Pulmonary artery endothelial cell (primary cell): ENCODE measurements at places on chromosomes 12 and 14. TPM values are rescaled to one million over a fixed set of nuclear protein-coding genes. Genes with fewer than 3 reads are reported as not detected.

NPAS3 gene
- total RNA-seq = 0.07 TPM in 1 of 2 replicates, not detected in the other

SLC35F4 gene
- not detected in 2 replicates for total RNA-seq

- DNase-seq = no peak
Measured at GRCh38 chr12:109589691-109590245, 16.2 kb downstream of the MVK start.

GRCh38 chr14:29925101-29925722 lies 2.4 kb downstream of the PRKD1 start:
- DNase-seq = no peak

DNA sequence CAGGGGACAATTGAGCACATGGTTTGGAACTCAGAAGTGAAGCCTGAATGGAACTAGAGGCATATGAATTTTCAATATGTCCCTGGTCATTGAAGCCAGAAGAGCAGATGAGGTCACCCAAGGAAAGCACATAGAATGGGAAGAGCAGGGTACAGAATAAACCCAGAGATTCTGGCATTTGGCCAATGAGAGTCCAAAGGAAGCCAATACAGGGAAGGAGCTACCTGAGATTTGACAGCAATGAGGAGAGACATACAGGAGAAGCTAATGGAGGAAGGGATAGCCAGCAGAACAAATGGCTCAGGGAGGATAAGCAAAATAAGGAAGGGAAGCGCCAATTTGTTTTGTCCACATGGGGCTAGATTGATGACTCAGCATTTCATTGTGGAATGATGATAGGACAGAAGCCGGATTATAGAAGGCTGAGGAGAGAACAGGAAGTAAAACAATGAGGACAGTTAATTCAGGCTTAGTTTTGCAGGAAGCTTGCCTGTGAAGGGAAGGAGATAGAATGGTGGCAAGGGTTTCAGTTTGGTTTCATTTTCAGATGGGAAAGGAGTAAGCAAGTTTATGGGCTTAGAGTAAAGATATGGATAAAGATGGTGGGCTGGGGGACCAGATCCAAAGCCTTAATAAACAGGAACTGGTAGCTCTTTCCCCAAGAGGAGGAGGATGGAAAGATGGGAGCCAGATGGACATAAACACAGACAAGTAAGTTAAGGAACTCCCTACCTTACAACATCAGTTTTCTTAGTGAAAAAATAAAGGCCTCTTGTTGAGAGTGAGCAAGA lies 3.2 kb upstream of the SPTSSA start:
- no peak for DNase-seq

LPAR5 gene
- total RNA-seq = 0.04 and 0.07 TPM in 2 replicates

GRCh38 chr14:87916886-87917275 lies 76.1 kb downstream of the GALC start:
- DNase-seq = no peak

DNA sequence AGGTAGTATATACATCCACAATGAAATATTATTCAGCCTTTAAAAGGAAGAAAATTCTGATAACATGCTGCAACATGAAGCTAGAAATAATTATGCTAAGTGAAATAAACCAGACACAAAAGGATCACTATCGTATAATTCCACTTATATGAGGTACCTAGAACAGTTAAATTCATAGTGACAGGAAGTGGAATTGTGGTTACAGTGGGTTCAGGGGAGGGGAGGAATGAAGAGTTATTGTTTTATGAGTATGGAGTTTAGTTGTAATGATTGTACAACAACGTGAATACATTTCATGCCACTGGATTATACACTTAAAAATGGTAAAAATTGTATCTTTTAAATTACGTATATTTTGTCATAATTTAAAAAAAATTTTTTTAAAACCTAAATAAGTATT lies 21.0 kb downstream of the EEA1 start:
- DNase-seq = no peak

DNA sequence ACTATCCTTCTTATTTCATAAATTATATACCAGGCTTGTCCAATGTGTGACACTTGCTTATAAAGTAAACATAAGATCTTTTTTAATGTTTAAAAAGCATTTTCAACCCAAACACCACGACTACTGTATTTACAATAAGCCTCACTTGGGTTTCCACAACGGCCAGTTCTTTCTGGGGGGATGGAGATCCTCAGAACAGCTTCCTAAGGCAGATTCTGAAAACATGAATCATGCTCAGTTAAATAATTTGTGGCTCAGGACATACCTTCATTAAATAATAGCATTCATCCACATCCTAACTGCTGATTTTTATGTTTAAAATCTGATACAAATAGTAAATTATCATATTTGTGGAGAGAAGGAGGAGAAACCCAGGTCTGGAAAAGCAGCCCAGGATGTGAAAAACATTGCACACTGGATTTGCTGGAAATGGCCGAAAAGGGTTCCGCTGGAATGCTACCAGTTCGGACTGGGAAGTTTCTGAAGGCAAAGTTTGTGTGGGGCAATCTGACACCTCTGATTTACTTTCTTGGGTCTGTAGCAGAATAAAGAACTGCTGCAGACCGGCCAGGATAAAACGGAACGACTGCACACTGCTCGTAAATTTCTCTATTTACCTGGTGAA lies 597 bp downstream of the GLT8D2 start:
- DNase-seq = no peak

DNA sequence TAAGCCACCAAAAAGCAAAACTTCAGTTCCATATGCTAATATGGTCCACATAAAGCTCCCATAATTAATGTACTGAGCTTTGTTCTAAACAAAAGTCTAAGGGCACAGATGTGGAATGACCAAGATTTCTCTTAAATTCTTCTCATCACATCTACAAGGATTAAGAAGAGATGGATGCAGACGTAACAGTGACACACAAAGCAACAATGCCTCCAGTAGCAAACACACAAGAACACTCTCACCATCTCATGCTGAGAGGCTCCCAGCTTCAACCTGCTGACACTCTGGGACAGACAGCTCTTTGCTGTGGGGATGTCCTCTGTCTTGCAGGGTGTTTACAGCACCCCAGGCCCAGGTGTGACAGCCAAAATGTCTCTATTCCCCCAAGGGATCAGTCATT lies 48.2 kb downstream of the SETD3 start:
- no peak for DNase-seq

DNA sequence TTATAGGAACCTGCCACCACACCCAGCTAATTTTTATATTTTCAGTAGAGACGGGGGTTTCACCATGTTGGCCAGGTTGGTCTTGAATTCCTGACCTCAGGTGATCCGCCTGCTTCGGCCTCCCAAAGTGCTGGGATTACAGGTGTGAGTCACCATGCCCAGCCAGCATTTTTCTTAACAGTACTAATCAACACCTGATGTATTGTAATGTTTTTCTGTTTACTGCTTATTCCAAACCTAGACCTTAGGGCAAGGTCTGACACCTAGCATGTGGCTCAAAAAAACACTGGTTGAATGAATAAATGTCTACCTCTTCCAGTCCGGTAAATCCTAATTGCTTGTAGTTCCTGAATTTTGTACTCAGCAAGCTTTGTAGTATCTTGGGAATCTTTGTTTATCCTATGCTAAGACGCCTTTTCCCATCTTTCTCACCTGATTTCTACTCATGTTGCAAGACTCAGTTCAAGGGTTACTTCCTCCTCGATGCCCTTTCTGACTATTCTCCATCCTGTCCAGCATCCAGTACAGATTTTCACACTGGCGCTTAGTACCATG lies 2.8 kb downstream of the PAN2 start:
- DNase-seq = no peak

BCL2L2 gene
- 17.5 and 18.3 TPM in 2 replicates for total RNA-seq

DNA sequence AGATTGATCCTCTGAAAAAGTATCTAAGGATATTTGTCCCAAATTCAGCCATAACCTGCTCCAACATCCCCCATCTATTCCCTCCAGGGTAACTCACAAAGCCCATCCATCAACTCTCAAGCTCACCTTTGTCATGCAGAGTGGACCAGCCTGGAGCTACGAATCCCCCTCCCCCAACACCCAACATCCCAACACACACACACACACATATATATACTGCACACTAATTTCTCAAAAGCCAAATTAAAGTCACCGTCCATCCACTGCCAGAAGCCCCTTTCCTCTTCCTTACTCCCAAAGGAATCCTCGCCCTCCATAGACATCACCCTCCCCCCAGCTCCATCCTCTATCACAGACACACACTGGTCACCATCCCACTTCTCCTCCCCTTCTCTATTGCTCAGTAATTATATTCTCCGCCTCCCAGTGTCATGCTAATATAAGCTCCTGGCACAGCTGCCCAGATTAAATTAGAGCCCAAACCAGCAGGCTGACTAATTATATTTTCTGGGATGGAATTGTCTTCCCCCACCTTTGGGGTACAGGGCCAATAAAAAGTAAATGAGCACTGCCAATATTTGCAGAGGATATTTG lies 13.5 kb upstream of the TESPA1 start:
- DNase-seq = no peak

DNA sequence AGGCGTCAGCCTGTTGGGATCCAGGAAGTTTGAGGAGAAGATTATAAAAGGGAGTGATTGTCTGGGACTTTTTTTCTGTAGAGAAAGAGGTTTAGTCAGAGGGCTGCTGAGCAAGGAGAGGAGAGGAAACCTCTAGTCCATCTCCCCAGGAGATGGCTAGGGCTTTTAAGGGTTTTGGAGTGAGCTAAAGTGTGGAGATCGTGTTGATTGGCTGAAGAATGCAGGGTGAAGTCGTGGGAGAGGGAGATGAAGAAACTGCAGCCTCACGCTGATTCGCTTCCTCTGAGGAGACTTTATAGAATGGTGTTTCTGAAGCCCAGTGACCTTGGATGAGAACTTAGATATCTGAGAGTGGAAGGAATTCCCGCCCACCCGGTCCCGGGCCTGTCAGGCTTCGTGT lies 193.7 kb upstream of the PWP1 start:
- DNase-seq = no peak

DNA sequence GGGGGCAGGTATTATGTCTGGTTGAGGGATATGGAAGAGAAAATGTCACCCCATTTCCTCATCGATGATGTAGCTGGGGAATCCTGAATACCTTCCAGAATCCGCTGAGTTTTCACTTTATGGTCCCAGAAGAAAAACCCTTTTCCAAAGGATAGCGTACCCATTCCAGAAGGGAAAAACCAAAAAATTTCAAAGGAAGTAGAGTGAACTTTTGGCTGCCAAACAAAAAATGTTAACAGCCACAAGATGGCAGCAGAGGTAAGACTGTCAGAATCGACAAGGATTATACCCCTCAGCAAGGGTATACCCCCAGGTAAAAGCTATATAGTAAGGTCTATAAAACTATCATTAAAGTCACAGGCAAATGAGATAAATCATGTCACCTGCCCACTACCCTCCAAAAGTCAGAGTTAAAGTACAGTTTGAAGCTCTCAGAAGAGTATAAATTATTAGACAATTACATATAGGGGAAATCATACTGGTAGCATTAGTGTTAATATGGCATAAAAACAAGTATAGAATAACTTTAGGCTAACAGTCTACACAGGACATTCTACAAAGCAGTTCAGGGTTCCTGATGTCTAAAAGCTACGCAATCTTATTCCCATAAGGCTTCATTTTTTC lies 18.0 kb downstream of the ACIN1 start:
- DNase-seq = no peak

DNA sequence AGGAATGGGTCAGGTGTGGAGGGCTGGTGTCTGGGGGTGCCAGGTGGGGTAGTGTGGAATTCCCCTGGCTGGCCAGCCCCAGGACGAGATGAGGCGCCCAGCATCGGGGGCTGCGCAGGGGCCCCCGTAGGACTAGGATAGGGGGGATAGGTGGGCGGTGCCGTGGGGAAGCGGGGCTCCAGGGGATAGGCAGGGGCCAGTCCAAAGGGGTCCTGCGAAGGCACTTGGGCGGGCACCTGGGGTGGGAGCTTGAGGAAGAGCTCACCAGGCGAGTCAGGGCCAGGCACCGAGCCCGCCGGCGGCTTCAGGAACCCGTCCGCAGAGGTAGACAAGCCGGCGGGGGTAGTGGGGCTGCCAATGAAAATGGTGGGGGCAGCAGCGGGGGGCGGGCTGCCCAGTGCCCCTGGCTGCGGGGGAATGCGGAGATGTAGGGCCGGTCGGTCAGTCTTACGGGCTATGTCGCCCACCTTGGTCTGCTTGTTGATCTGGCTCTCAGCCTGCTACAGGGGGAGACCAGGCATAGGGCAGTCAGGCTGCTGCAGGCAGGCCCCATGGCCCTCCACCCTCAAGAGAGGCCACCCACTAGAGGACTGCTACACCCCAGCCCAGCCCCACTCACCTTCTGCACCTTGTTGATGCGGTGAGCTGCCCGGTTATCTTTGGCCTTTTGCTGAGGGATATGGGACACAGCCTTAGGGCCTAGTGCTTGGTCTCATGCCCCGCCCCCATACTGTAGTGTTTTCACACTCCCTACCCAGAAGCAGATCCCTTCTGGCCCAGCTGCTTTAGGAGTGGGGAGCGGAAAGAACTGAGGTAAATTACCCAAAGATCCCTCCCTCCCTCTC lies 19.3 kb downstream of the KMT2D start:
- DNase-seq = no peak
